ENCODE measurements at places on chromosomes 3 and 15.
A peak's percentile ranks its signal among the peaks of the same experiment; 100 is the strongest.

- no peak for DNase-seq
- no peak overlapping the region for H3K27ac ChIP-seq
- no peaks in the 10 kb centered on the region for H3K27me3 ChIP-seq
- H3K36me3 ChIP-seq: peaks cover 3% of the 10 kb centered on the region
- H3K4me3 ChIP-seq: no peak overlapping the region
- no peaks in the 10 kb centered on the region for H3K4me1 ChIP-seq
Observed at GRCh38 chr3:188869628-188870027, 302.1 kb upstream of the TPRG1 start.

- no peak for DNase-seq
- H3K27ac ChIP-seq: peak overlapping the region; percentile 87
- H3K4me1 ChIP-seq: no peaks in the 10 kb centered on the region
- peak overlapping the region; percentile 75 for H3K4me3 ChIP-seq
Observed at GRCh38 chr3:128698211-128699047, 27.6 kb upstream of the RAB7A start.

DNA sequence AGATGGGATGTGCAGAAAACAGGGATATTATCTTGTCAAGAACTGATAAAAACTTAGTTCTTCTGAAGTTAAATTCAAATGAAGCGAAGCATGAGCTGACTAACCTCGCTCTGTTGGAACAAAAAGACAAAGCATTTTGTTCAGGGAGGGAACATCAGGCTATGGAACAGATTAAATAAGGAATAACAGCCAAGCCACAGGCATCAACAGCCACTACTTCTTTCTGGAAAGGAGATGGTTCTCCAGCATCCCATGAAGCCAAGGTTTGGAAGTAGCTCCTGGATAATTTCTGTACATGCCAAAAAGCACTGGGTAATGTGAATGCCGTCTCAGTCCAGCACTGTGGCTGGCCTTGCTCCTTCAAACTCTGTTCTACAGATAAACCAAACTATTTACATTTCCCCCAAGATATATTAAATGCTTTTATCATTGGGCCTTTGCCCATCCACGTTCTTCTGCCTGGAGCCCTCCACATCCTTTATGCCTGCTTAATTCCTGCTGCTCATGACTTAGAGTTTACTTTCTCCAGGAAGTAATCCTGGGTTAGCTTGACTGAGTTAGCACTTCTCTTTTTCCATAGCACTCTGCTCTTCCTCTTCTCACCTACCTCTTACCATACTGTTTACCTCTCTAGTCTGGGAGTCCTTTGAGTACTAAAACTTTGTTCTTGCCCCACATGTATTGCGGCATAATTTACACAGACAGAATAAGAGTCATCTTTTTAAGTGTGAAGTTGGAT, 232.0 kb downstream of the CLSTN2 start:
- no peak for DNase-seq
- H3K4me1 ChIP-seq: no peaks in the 10 kb centered on the region
- H3K27me3 ChIP-seq: no peaks in the 10 kb centered on the region
- H3K36me3 ChIP-seq: no peaks in the 10 kb centered on the region
- peak overlapping the region; percentile 8 for H3K27ac ChIP-seq

DNA sequence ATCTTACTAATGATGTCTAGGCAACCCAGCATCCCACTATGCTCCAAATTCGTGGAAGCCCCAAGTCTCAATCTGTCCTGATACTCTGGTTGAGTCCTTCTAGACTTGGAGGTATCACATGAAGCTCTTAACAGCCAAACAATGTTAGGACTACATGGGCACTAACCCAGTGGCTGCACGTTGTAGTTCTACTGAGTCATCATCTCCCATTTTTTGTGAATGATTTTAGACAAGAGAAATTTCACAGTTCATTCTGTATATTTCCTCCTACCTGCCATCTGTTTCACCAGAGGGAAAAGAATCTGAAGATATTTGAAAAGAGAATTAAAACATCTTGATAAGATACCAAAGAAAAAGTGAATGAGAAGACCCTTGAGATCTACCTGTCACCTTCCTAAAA, 9.8 kb upstream of the WWTR1 start:
- DNase-seq: no peak
- no peaks in the 10 kb centered on the region for H3K4me1 ChIP-seq
- H3K36me3 ChIP-seq: no peaks in the 10 kb centered on the region
- no peak overlapping the region for H3K4me3 ChIP-seq

- no peak overlapping the region for H3K27ac ChIP-seq
- no peaks in the 10 kb centered on the region for H3K36me3 ChIP-seq
- no peaks in the 10 kb centered on the region for H3K4me1 ChIP-seq
Observed at GRCh38 chr3:116453666-116454346, 8.5 kb upstream of the LSAMP start.

- DNase-seq: no peak
- H3K27me3 ChIP-seq: peaks cover 33% of the 10 kb centered on the region
- no peak within 1 kb of the TSS for H3K27ac ChIP-seq
- H3K4me1 ChIP-seq: no peaks in the 10 kb centered on the region
- H3K36me3 ChIP-seq: no peaks in the 10 kb centered on the region
Observed at GRCh38 chr3:35639254-35640186, at the start of gene ARPP21. ARPP21 (plus strand) TSS chr3:35639525; CDS start chr3:35681752, 42,227 bp downstream.

DNA sequence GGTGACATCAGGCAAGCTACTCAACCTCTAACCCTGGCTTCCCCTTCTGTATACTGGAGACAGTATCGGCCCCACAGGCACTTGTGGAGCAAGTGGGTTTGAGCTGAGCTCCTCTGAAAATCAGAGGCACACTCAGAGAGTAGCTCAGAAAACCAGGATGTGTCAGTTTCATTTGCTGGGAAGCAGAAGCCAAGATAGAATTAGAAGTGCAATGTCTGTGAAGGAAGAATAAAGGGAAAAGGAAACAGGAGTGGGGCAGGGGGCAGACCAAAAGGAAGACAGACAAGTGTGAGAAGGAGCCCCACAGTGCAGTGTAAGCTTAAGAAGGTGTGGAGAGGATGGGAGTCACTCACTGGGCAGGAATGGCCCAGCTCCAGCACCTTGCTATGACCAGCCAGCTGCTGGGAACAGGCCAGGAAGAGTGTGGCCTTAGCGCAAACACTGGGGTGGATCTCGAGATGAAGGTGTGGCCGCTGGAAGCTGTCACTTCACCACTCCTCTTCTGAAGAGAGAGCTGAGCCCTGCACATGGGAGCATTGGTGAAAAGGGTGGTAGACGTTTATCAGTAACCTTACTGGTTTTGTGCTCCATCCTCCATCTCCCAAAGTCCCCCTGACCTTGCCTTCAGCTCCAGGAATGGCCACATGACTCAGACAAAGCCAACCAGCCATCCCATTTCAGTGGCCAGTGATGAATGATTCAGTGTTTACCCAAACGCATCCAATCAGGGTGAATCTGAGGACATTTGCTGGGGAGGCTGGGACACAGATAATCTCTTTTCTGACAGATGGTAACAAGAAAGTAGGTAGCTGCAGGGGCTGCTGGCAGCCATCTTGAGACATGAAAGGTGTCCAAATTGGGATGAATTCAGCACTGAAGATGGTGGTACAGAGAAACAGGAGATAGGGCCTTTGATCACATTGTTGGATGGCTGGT, 108.4 kb downstream of the SHQ1 start:
- H3K4me1 ChIP-seq: no peaks in the 10 kb centered on the region
- DNase-seq: peak; percentile 64
- H3K27me3 ChIP-seq: no peaks in the 10 kb centered on the region
- no peak overlapping the region for H3K27ac ChIP-seq
- no peak overlapping the region for H3K4me3 ChIP-seq

GRCh38 chr3:151673974-151674373, 59.8 kb upstream of the AADACL2 start:
- H3K27me3 ChIP-seq: no peaks in the 10 kb centered on the region
- no peaks in the 10 kb centered on the region for H3K36me3 ChIP-seq
- no peak overlapping the region for H3K27ac ChIP-seq
- no peaks in the 10 kb centered on the region for H3K4me1 ChIP-seq

- H3K4me3 ChIP-seq: no peak overlapping the region
- H3K27me3 ChIP-seq: no peaks in the 10 kb centered on the region
- H3K27ac ChIP-seq: no peak overlapping the region
- DNase-seq: no peak
Observed at GRCh38 chr15:69719527-69720240, 267.1 kb downstream of the RPLP1 start.

DNA sequence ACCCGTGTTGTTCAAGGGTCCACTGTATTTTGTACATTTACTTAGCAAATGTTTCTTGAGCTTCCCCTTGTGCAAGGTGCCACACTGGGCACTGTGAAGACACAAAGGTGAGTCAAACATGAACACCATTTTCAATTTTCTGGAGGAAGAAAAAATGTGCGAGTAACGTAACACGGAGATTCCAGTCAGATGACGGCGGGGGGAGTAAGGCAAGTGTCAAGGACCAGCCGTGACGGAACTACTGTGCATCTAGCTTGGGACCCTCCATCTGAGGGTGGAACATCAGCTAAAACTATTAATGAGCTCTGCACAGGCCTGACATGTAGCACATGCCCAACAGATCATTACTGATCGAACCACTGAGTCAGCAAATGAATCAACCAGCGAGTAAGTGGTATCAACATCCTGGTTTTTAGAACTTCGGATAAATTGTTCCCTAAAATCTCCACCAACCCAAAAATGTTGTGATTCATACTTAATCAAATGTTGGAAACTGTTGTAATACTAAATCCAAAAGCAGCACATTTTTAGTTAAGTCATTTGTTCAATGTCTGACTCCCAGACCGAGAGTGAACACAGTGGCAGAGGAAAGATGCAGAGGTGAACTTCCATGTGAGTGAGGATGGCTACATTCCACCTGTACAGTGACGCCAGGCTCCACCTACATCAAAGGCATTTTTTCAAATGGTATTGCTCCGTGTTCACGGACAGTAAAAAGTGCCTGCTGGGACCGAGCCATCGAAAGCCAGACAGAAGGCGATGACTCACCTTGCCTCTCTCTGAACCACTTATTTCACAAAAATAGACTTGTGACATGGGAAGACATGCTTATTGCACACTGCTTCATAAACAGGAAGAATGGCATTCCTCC, 172.2 kb downstream of the ATP10A start:
- H3K4me3 ChIP-seq: no peak overlapping the region
- no peaks in the 10 kb centered on the region for H3K27me3 ChIP-seq
- no peaks in the 10 kb centered on the region for H3K4me1 ChIP-seq
- no peak for DNase-seq
- H3K27ac ChIP-seq: no peak overlapping the region
- H3K36me3 ChIP-seq: no peaks in the 10 kb centered on the region
